CD4-positive, alpha-beta T cell treated with Interleukin-10 for 1 hour (primary cell): ENCODE measurements at places on chromosomes 12 and 14.

DNA sequence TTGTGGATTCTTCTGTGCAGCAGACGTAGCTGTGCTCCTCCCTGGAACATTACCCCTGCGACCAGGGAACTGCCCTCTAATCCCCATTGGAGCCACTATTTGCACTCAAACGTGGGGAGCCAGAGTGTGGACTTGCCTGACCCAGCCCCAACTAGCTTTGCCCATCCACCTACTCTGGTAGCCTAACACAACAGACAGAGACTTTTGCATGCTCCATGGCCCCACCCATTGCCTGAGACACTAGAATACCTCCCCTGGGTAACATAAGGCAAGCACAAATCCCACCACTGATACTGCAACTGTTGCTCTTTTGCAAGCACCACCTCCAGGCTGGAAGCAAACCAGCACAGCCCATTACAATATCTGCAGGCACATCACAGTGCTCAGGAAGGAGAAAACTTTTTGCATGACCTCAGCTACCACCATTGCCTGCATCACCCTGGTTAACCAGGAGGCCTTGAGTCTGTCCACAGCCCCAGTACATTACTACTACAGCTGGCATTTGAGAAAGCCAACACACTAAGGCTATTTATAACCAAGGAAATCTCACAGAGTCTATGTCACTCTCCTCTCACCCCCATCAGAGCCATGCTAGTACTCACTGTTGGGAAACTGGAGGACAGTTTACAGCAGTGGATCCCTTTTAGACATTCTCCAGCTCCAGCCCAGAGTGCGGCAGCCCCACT is 15.0 kb downstream of the CEP128 start:
- no peak for DNase-seq

DNA sequence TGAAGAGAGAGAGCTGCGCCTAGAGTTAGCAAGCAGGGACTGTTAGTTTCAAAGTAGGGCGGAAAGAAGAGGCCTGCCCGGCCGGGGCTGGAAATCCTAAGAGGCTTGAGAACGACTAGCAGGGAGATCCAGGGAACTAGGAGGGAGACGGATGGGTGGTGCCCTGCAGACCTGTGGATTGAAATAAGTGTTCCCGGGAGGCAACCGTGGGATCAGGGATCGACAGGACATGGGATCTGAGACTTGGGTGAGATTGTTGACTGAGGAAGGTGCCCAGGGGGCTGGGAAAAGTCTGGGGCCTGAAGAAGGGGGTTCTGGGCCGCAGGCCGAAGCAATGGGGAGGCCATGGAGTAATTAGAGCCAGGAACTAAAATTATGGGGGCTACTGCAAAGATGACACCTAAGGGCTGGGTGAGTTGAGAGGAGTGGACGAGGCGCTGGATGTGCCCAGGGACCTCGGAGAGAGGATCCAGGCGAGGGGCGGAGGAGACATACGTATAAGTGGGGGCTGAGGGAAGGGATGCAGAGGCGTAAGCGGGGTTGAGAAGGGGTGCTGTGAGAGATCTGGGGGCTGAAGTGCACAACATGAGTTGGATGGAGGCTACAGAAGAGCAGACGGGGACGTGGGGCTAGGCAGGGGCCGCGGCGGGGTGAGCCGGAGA is 635 bp downstream of the LTA4H start:
- no peak for DNase-seq

DNA sequence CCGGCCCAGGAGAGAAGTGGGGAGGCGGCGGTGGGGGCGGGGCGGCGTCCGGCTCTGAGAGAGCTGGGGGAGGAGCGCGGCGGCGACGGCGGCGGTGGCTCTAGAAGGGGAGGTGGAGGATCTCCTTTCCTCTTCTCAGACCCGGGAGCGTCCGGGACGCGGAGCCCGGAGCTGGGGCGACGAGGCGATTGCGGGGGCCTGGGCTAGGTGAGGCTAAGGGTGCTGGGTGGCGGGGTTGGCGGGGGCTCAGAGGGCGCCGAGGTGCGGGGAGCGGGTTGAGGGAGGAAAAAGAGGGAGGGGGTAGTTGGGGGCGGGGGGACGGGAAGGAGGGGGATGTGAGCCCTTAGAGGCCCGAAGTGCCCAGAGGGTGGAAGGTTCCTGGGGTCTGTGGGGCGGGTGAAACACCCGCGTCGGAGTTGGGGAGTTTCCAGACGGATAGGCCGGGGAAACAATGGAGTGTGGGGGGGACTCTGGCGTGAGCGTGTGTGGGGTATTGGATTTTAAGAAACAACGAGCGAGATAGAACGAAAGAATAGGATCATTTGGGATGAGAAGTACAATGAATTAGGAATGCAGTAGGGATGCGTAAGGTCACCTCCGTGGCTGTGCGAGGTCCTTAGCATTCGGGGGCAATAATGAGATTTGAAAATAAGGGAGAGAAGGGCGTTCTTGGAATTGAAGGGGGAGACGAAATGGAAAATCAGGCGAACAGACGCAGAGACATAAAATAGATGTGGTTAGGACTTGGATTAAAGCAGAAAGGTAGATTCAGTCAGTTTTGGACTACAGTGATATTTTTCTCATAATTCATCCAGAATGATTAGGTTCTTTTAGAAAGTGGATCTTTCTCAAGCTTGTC is at the start of gene SPATS2:
Gene SPATS2 (plus strand): TSS at position 82 of the 859 bp plus-strand sequence. CDS start 93,551 bp downstream, outside the sequence.
- DNase-seq, result no peak

DNA sequence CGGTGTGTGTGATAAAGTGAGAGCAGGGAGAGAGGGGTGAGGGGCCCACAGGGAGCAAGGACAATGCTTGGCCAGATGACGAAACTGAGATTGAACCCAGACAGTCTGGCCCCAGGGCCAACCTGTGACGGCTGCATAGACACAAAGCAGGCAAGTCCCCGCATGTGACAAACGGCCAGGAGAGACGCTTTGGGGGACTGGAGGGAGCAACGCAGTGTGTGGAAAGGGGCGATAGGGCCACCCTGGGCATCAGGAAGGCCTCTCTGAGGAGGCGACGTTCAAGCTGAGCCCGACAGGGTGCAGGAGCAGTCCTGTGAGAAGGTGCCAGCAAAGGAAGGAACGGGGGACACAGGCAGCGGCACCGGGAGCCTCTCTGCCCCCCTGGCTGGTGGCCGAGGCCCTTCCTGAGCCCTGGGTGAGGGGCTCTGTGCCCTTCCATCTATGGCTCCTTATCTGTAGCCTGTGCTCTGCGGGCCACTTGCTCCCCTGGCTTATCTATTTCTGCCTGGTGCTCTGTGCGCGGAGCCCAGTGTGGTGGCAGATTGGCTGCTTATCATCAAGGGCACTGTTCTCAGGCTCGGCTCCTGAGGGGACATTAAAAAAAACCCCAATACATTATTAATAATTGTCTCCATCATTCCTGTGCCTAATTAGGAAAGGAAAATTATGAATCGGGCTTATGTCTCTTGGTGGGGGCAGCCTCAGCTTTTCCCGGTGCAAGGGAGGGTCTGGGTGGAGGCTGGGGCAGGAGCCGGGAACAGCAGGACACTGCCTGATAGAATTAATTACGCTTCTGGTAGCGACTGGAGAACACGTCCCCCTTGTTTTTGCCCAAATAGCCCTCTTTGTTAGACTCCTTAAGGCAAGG is 39.8 kb downstream of the PRIMA1 start:
- DNase-seq, result no peak

DNA sequence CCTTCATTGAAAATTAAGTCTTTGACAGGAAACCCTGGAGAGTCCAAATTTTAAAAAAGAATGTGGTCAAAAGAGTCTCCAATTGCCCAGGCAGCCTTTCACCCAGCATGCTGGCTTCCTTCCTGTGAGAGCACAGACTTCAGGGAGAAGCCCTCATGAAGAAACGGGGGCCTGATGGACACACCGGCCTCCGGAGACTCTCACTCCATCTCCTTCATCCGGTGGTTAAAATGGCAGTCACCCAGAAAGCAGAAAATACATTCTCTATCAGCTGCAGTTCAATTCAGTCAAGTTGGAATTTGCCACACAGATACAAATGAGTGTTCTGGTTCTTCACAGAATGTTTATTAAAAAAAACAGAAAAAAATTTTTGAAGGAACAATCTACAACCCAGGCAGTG is 56.5 kb downstream of the CPM start:
- no peak for DNase-seq

- DNase-seq, result no peak
These were observed 61.7 kb downstream of the KIF26A start for GRCh38 chr14:104200106-104200505.

DNA sequence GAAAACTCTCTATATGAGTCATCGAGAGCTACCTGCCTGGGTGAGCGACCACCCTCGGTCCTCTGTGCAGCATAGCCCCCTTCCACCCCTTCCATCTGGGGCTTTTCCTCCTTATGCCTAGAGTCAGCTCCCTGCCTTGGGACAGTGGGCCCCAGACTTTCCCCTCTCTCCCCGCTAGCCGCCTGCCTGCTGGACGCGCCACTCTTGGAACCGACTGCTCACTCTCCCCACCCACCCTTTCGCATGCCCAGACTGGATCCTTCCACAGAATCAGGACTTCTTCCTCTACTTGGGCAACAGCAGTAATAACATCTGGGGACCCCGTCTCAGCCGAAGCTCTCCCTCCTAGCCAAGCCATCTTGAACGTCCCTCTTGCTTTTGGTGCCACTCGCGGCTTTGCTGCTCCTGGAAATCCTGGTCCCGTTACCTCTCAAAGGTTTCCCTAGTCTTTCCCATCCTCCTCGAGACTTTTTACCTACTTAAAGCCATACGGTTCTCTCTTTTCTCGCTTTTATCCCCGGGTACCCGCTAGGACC is 671 bp downstream of the ESYT1 start:
- DNase-seq, result no peak

- DNase-seq, result no peak
These were observed 17.7 kb upstream of the PELI2 start for GRCh38 chr14:56100556-56100955.

GRCh38 chr12:108630481-108631207 is 3.0 kb downstream of the SELPLG start:
- DNase-seq, result peak; percentile 53

DNA sequence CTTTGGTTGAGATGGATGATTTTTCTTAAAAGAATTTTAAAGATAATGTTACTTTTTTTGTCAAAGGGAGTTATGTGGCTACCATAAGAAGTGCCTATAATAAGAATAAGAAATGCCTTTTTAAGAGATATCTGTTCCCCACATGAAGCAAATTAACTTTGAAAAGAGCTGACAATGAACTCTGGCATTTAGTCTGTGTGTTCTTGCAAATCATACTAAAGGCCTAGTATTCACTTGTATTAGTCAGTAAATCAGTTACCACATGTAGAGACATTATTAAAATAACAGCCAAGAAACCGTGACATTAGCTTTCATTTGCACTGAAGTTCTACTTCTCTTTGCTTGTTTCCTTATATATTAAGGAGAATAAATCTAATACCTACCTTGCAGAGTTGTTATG is 296.3 kb downstream of the CCDC91 start:
- DNase-seq, result no peak

DNA sequence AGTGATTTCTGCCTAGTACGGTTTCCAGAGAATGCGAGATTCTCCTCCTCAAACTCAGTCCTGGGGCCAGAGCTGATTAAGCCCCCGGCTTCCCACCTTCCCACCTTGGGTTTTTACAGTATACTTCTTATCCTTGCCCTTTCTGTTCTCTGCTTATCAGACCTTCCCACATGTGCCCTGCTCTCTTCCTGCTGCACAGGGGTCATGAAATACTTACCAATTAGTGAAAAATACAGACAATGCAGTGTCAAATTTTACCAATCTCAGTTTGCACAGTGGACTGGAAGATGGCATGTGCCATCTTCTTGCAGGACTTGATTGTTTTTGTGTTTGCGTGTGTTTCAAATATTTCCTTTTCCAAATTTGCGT is 14.7 kb downstream of the SUSD6 start:
- no peak for DNase-seq

DNA sequence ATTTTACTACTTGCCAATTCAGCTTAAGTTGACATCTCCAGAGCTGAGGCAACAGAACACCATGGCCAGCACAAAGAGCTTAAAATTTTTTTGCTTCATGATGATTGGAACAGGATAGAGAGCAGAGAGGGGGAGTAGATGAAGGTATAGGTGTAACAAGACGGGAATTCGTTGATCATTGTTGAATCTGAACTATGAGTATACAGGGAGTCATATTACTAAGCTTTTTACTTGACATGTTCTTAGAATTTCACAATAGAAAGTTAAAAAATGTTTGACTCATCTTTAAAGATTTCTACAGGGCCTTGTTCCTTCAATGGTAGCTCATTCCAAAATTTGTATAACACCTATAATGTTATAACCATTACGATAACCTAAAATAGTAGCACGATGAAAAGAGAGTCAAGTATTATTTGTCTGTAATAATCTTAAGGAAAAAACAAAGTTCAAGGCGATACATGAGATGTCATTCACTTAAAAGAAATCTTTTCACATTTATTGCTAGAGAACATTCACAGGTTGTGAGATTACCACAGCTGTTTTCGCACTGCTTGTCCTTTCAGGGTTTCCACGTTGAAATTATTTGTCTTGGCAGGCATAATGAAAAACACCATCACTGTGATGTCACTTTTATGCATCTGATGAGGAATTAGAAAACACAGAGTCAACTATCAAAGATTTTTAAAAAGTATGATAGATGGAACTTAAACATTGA is 33.9 kb downstream of the SPX start:
- DNase-seq, result no peak

DNA sequence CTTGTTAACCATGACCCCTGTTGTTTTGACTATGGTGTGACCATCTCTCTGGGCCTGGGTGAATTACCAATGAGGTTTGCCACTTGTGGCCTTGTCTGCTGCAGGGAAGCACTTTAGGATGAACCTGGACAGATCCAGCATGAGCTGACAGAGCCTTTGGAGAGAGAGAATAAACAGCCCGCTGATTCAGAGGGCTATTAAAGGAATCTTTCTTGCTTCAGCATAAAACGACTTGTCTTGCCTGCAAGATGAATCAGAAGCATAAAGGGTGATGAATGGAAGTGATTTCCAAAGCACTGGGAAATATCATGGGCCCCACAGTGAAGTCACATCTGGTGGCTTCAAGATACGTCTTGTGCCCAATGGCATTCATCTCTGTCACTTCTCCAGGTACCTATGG is 69.0 kb upstream of the WSCD2 start:
- DNase-seq, result no peak

DNA sequence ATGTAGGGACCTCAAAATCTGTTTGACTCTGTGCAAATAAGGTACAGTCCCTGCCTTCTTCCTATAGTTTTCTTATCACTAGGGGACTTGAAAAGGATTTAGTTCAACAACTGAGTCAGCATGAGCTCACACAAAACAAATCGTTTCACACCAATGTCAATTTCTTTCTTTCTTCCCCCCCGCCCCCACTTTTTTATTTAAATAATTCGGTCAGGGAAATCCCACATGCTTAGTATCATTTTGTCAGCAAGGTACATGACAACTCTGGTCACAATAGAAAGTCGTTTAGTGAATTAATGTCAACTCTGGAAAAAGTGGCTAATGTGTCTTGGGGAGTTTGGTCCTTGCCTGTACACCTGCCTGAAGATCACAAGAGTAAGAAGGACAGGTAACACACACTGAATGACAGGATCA is 232.2 kb upstream of the PLEKHG7 start:
- DNase-seq, result peak; percentile 13

DNA sequence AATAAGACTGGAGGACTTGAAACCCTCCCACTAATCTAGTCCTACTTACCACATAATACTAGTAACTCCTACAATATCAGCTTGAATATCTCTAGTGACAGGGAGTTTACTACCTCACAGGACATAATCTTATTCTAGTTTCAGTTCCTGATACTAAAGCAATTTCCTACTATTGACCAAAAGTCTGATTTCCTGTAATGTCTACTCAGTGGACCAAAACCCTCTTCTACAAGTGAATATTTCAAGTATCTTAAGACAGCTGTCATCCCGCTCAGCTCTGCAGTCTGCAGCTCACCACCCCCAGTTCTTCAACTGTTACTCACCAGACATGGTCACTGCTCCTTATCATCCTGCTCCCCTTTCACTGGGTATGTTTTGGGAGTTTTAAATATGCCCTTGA is 70.8 kb upstream of the TMCC3 start:
- no peak for DNase-seq
